ENCODE measurements at places on chromosomes 5 and 9.

DNA sequence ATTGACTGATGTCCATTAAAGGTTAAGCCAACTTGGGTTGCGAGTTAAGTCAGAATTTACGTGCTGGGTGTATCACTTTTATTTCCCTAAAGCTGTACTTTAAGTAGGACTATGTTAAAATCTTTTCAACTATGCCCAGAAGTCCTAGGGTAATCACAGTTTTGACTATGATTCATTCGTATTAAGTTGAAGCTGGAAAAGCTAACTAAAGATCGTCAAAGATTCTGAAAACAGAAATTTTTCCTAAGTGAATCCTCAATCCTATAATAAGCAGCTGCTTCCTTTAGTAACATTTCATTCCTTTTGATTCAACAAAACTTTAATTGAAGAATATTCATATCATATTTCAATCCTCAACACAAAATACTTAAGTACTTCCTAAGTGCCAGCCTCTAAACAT lies 460.4 kb downstream of the ACTL7B start:
- DNase-seq = no peak

DNA sequence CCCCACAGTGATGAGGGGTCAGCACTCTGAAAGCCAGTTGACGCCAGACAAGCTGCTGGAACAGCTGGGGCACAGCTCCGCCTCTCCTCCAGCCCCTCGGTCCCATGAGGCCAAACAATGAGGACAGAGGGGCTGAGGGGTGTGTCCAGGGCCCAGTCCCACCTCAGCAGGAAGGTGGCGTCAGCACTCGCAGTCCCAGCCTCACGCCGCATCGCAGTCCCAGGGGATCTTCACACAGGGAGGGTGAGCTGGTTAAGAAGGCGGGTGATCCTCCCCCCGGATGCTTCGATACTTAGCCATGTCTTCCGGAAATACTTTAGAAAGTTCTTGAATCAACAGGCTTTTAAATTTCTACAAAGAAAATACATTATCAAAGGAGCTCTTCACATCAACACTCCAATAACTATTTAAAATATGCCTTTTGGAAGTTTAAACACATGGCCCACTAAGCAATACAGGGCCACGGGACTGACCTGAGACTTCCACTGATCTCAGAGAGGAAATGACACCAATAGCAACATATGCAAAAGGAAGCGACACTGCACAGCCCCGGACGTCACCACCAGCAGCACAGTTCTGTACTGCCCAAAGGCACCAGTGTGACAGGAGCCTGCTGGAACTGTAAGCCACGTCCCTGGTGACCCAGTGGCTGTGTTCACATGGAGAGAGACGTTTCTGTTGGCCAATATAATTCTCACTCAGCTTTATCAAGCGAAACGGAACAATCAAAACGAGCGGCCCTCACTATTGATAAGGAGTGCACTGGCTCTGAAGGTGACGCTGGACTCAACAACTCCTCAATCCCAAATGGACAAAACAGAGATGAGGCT lies 5.9 kb downstream of the MED10 start:
- DNase-seq = no peak

DNA sequence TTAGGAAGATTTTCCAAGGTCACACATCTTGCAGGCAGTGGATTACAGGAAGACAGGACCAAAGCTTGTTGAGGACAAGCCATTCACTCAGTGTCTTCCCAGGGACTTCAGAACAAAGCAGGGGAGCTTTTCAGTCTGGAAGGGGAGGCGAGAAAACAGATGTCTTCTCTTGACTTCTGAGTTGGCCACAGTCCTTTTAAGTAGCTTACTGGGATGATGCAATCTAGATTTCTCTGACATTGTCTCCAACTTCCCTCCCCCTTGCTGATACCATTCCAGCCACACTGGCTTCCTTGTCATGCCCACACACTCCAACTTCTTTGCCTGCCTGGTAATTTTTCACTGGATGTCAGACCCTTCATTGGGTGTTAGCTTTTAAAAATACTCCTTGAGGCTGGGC lies 174.2 kb upstream of the TBC1D2 start:
- DNase-seq = no peak

DNA sequence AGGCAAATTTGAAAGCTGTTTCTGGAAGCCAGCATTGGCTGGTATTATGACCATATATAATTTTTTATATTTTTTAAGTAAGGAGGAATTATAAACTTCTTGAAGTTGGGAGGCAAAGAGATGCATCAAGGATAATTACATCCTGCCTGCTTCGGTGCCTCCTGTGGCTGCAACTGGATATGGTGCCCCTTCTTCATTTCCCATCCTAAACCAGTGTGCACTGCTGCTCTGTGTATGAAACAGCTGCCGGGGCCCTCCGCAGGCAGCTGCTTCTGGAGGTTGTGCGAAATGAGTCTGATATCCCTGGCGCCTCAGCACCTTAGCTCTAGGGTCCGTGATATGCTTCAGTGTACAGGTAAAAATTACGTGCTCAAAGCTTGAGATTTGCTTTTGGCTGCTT lies 304.2 kb downstream of the ENC1 start:
- no peak for DNase-seq

DNA sequence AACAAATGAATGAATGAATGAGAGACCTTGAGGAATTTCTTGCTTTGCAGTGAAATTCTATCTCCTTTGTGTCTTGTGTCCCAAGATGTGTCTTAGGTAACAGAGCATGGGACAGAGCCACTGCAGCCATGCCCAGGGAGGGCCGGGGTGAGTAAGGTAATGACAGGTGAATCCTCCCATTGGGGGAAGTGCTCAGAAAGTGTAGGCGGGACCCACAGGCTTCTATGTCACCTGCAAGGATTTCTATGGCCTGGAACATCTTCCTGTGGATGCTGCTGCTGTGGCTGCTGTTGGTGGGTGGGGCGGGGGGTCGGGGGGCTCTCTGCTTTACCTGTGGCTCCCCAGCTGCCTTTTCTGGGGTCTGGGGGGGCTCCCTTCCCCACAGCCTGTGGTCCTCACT lies 133.6 kb upstream of the IER5L start:
- no peak for DNase-seq

- no peak for DNase-seq
Measured at GRCh38 chr9:136138566-136138965, 19.9 kb upstream of the TMEM250 start.

- DNase-seq = no peak
Measured at GRCh38 chr5:173326501-173326960, 1.7 kb downstream of the STC2 start.

- no peak for DNase-seq
Measured at GRCh38 chr9:132487351-132487791, 77.4 kb downstream of the CFAP77 start.

- DNase-seq = no peak
Measured at GRCh38 chr9:112873773-112874405, 16.8 kb downstream of the SLC46A2 start.

DNA sequence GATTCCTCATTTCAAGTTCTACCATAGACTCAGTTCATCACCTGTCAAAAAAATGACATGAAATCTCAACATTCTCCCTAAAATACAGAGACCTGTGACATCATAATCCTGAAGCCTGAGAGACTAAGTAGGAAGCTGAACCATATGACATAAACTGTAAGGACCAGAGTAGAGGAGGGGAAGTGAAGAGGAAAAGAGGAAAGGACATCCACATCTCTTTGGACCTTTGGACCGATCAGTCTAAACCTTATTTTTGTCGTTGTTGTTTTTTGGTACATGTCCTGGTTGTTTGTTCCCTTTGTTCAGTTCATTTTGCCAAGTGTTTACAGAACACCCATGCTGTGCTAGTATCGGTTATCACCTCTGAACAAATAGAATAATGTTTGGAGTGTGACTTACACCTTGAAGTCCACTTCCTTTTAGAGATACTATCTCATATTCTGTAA lies 41.9 kb downstream of the LURAP1L start:
- DNase-seq = no peak

- DNase-seq = no peak
Measured at GRCh38 chr9:137674307-137674975, 55.6 kb downstream of the EHMT1 start.

GRCh38 chr5:6161257-6161656 lies 217.1 kb downstream of the MED10 start:
- no peak for DNase-seq

DNA sequence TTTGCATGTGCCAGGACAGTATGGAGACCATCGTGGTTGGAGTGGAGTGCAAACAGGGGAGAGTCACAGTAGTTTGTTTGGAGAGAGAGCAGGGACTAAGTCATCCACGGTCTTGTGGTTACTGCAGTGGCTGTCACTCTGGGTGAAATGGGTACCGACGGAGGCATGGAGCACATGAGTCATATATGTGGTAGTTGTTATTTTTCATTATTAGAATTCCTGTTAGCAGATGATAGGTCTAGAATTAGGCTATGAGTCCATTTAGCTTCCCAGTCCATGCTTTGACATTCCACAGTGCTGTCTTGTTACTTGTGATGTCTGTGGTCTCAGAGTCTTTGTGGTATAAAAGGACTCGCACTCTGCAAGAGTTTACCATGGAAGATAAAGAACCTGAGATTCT lies 303.9 kb downstream of the DMRT2 start:
- DNase-seq = no peak

DNA sequence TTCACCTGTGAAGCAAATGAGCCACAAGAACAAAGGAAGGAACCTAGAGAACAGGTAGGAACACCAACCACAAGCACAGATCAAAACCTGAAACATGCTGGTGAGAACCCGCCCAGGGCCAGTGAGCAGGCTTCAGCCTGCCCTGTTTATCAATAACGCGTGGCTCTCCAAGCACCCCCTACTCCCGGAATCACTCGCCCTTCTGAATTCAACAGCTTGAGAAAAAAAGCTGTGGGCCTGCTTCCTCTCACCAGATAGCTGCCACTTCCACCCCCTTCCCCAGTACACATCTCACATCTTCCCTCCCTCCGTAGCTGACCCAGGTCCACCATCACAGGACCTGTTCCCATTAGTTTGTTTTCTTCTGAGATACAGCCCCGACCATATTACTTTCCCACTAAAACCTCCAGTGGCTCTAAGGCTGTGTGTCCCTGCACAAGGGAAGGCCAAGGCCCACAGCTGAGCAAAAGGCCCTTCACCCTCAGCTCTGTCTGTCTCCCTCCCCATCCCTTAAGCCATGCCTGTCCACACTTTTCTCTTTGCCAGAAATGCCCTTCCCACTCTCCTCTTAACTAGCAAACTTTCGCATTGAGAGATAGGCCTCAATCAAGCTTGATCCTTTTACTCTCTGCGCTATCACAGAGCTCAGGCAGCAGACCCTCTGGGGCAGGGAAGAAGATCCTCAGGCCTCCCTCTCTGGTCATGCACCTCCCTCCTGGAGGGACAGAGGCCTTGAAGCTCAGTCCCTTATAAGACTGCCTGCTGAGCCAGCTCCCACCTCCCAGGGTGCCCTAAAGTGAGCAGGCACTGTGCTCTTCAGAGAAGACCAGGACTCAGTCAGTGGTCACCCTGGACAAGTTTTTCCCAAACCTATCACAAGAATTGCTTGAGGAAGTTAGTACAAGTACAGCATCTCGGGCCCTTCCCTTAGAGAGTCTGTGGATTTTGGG lies 30.1 kb downstream of the B4GALT1 start:
- no peak for DNase-seq

GRCh38 chr9:33750307-33750838 lies 45.0 kb upstream of the PRSS3 start:
- no peak for DNase-seq

All from putamen (tissue), 1 donor.